ENCODE measurements at places on chromosomes 11 and 22. TPM values are rescaled to one million over a fixed set of nuclear protein-coding genes. Genes with fewer than 3 reads are reported as not detected.

The RFPL1 gene
- not detected for total RNA-seq

The FGF3 gene
- total RNA-seq = not detected

The GP1BB gene
- 67.7 TPM for total RNA-seq

The NXF1 gene
- total RNA-seq = 44.0 TPM

The TMEM218 gene
- 24.4 TPM for total RNA-seq

The RCOR2 gene
- 0.53 TPM for total RNA-seq

The TMEM45B gene
- not detected for total RNA-seq

The KRTAP5-10 gene
- not detected for total RNA-seq

The CSNK2A3 gene
- total RNA-seq = 2.9 TPM

The BCO2 gene
- 0.80 TPM for total RNA-seq

The GAB4 gene
- not detected for total RNA-seq

The PRG3 gene
- total RNA-seq = not detected

The PDGFD gene
- total RNA-seq = not detected

The OSM gene
- not detected for total RNA-seq

The RBM14 gene
- 28.6 TPM for total RNA-seq

The FXYD2 gene
- total RNA-seq = not detected

The PTS gene
- 27.9 TPM for total RNA-seq

The APOL5 gene
- 1.1 TPM for total RNA-seq

The FAM83F gene
- total RNA-seq = not detected

The C11orf91 gene
- not detected for total RNA-seq

The PRCP gene
- total RNA-seq = 30.3 TPM

The TCN2 gene
- total RNA-seq = 11.7 TPM

The CD248 gene
- not detected for total RNA-seq

The ESRRA gene
- total RNA-seq = 121 TPM

The MAPK8IP2 gene
- total RNA-seq = 0.16 TPM

The MS4A1 gene
- not detected for total RNA-seq

The LRRC32 gene
- 2.0 TPM for total RNA-seq

The CCDC15 gene
- total RNA-seq = 1.8 TPM

The CSF2RB gene
- total RNA-seq = not detected

The DGAT2 gene
- 1.2 TPM for total RNA-seq

The IGSF9B gene
- total RNA-seq = 0.24 TPM

The AAMDC gene
- total RNA-seq = 20.3 TPM

The PAMR1 gene
- total RNA-seq = 3.8 TPM

The SLC5A4 gene
- not detected for total RNA-seq

The OR4D5 gene
- not detected for total RNA-seq

The CNTF gene
- 3.0 TPM for total RNA-seq

The B3GAT1 gene
- total RNA-seq = not detected

The ART1 gene
- 2.7 TPM for total RNA-seq

The BTBD10 gene
- 36.0 TPM for total RNA-seq

The MMP1 gene
- 0.94 TPM for total RNA-seq

The C1QTNF5 gene
- total RNA-seq = 72.1 TPM

The SMC1B gene
- not detected for total RNA-seq

The LIN7C gene
- 30.8 TPM for total RNA-seq

The LRRC4C gene
- total RNA-seq = not detected

The CELSR1 gene
- 1.3 TPM for total RNA-seq

The SAA4 gene
- total RNA-seq = not detected

The ANGPTL5 gene
- not detected for total RNA-seq

The SLC7A4 gene
- total RNA-seq = 0.70 TPM

The OR4D10 gene
- total RNA-seq = not detected

The P2RX6 gene
- total RNA-seq = 103 TPM

The GLB1L3 gene
- total RNA-seq = not detected

The MED17 gene
- total RNA-seq = 35.7 TPM

The CHRNA10 gene
- total RNA-seq = 0.59 TPM
